Mesenteric fat pad (tissue), 1 donor: ENCODE measurements at places on chromosomes 3 and 15. TPM values are rescaled to one million over a fixed set of nuclear protein-coding genes. Genes with fewer than 3 reads are reported as not detected.

The FOXL2NB gene
- not detected for total RNA-seq

DNA sequence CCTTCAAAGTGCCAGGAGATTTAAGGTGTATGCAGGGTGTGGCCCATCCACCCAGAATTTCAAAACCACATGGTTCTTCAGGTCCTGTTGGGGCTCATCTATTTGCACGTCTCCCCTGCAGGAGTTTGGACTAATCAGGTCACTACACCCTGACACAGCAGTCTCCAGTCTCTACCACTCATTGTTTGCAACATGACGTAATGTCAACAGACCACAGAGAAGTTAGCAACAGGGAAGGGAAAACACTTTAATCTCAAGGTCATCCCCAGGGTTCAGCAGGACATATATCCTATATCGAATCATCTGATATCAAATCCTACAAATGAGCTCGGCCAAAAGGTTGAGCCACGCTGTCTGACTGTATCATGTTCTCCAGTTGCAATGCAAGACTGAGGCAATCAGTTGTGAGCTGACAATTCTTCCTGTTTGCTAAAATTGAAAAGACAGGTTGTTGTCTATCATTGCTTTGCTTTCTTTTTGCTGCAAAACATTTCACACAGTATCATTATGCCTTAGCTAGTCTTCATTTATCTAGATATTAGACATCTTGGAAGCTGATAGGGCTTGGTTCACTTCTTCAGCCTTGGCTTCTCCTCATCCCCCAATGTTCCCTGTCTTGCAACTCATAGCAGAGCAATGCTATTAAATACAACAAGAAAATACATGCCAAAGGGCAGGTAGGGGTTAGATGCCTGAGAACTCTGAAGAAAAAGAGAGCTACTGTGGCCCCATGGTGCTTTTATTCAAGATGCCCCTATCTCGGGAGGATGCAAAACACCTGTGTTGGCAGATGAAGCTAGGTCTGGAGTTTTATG, 13.4 kb upstream of the LEKR1 start:
- no peak for DNase-seq

The RPS17 gene
- total RNA-seq, result 1,281 TPM

DNA sequence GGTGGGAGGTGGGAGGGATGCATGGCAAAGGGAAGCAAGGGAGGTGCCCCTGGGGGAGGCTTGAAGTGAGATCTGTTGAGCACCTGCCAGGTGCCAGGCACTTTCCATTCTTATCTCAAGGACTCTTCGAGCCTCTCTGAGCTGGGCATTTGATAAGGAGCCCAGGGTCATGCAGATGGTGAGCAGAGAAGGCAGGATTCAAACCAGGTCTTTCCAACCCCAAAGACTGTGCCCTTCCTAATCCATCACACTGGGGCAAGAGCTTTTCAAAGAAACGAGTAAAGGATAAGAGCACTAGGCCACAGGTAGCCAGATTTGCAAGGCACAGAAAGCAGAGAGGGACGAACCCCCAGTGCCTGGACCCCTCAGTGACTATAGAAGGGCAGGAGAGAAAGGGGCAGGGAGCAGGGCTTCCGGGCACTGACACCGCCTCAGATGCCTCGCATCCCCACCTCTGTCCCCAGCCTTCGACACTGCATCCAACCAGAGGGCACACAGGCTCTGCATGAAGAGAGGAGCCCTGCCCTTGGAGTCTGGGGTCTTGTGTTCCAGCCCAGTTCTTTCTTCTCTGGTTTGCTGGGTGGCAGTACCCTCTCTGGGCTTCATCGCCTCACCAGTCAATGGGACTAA, 21.0 kb downstream of the IGDCC4 start:
- DNase-seq, result no peak

The ZKSCAN7 gene
- total RNA-seq, result 2.7 TPM

GRCh38 chr3:196650740-196651311, 11.3 kb downstream of the NRROS start:
- DNase-seq, result no peak

The AMOTL2 gene
- 272 TPM for total RNA-seq

DNA sequence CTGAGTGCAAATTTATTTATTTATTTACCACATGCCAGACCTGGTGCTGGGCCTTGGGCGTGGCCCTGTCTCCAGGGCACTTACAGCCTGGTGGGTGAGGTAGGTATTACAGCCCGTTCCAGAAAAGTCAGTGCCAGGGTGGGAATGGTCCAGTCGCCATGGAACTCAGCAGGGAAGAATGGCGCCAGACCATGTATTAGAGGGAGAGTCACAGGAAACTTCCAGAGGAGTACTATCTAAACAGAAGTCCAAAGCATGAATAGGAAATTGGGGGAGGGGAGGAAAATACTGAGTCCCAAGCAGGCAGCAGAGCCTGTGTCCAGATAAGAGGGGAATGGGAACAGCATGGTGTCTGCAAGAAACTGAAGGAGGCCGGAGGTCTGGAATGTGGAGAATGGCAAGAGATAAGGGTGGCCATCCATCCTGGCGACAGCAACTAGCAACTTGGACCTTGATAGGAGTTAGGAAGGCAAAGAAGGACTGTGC, 27.0 kb downstream of the SH3BP5 start:
- no peak for DNase-seq

- DNase-seq, result no peak
These were observed 100.0 kb upstream of the DLG1 start for GRCh38 chr3:197398286-197398878.
